B cell (primary cell): ENCODE measurements at places on chromosomes 11 and 22.

- DNase-seq = no peak
These were observed 4.4 kb downstream of the SUSD2 start for GRCh38 chr22:24185501-24186351.

GRCh38 chr11:1121813-1122663 lies 35.7 kb upstream of the MUC5AC start:
- peak; percentile 3 for DNase-seq

- DNase-seq = no peak
These were observed 11.1 kb downstream of the RAPSN start for GRCh38 chr11:47437746-47438418.

DNA sequence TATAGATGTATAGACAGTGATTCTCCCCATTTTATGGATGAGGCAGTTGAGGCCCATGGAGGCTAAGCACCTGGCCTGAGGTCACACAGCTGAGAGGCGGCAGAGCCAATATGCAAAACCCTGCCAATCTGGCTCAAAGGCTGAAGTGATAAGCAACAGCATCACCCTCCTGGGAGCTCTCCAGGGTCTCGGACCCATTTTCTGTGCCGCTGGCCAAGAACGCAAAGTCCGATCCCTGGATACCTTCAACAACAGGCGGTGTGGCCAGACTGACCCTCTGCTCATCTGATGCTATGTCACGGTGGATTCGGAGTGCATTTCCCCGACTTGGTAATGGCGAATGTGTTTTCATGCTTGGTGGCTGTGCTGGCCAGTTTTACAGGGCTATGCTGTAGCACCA lies 595.0 kb downstream of the TBC1D22A start:
- no peak for DNase-seq

GRCh38 chr11:35142481-35143075 lies 3.6 kb downstream of the CD44 start:
- DNase-seq = peak; percentile 58

DNA sequence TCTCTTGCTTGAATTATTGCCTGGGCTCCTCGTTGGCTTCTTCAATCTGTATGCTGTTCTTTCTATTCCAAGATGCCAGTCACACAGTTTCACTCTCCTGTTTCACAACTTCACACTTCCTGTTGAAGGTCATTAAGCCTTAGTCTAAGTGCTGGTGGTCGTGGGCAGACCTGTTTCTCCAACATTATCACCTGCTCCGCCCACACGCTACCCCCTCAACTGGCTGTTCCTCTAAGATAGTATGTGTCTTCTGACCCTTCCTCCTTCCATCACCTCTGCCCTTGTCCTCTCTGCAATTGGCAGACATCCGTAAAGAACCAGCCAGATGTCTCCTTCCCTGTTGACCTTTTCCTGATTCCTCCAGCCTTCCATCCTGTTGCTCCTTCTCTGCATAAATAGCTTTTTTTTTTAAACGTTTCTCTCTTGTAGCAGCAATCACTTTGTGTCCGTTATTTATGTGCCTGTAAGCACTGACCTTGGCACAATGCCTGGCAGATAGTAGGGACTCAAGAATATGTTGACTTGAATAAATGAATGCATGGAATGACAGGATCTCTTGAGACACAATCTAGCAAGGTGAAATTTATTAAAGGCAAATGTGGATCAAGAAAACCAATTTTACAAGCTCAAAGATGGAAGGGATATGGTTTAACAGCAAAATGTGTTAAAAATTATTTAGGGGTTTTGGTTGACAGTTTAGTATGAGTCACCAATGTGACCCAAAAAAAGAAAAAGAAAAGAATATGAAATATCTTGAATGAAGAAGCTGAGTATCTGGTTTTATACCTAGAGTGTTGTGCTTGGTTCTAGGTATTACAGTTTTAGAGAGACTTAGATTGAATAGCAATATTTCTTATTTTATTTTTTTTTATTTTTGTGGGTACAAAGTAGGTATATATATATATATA lies 12.6 kb downstream of the DIXDC1 start:
- no peak for DNase-seq

GRCh38 chr22:20009018-20009491 lies 7.6 kb downstream of the ARVCF start:
- no peak for DNase-seq

DNA sequence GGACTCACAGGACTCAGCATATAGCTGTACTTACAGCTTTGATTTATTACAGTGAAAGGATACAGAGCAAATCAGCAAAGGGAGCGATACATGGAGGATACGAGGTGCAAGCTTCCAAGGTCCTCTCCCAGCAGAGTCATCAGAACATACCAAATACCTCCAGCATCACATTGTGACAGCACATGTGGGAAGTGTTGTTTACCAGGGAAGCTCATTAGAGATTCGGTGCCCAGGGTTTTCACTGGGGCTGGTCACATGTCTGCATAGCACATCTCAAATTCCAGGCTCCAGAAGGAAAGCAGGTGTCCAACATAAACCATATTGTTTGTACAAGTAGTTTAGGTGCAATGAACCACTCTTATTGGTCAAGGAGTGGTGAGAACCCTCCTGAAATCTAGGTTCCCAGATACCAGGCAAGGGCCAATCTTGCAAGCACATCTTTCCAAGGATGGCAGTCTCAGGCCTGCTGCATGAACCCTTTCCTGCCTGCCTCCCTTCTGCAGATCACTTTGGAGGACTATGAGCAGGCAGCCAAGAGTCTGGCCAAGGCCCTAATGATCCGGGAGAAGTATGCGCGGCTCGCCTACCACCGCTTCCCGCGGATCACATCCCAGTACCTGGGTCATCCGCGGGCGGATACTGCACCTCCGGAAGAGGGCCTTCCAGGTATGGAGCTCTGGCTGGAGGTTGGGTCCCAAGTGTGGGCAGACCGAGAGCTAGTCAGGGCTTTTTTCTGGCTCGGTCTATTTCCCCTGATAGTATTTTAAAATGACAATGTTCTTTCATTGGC lies 26.7 kb downstream of the AMPD3 start:
- no peak for DNase-seq

DNA sequence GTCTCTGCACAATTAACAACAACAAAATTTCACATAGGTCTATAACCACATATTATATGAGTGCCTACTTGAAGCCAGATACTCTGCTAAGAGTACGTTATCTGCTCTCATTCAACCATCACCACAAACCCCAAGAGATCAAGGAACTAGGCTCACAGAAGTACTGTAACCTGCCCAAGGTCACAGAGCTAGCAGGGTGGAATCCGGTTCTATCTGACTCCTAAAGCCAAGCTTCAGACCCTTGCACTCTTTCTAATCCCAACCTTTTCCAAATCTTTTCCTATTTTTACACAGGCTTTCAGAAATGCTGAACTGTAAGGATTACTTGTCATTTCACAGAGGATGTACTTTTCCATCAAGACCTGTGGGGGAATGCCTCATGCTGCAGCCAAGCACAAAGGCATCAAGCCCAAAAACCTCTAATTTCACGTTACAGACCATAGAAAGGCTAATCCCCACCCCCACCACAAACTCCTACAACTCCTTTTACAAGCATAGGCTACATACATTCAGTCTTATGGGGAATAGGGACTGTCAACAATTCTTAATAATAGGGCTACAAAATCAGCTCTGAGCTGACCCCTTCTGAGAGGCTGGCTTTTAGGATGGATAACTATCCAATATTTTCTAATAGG lies 927 bp downstream of the PRCP start:
- peak; percentile 64 for DNase-seq

DNA sequence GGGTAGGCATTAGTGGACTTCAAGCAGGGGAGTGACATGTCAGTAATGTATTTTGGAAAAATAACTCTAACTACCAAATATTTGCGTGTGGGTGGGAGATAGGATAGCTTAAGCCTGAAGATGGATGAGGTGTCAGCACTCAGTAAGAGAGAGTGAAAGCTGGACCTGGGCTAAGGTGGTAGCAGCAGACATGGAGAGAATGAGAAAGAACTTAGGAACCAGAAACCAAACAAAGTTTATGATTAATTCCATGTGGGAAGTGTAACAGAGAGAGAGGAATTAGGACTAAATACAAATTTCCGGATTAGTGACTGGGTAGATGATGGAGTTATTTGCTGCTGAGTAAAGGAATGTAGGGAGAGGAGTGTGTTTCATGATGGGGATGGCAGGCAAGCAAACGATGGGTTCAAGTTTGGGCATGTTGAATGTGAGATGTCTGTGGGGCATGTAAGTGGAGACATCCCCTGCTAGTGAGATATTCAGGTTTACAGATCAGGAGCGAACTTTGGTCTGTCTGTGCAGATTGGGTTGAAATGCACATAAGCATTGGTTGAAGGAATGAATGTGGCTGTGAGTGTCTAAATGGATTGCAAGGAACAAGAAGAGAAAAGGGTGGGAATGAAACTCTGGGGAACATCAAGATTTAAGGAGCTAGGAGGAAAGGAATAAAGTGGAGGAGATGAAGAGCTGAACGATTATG lies 185.6 kb upstream of the MTMR2 start:
- no peak for DNase-seq

GRCh38 chr11:115263799-115264656 lies 240.2 kb downstream of the CADM1 start:
- no peak for DNase-seq

GRCh38 chr11:129023968-129024676 lies 81.5 kb upstream of the TP53AIP1 start:
- no peak for DNase-seq

DNA sequence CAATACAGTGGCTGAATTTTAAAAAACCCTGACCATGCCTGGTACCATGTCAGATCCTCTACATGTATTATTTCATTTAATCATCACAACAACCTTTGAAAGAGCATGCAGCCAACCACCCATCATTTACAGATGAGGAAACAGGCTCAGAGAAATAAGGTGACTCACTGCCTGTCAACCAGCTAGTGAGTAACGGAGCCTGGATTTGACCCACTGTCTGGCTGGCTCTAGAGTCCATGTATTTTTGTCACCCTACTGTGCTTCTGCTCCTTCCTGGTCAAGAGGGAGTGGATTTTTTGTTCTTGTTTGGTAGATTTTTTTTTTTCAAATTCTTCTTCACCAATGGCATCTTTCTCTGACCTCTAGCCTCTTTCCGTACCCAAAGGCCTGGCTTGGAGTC lies 77.4 kb downstream of the CWC15 start:
- no peak for DNase-seq

GRCh38 chr11:129637473-129637872 lies 178.2 kb upstream of the TMEM45B start:
- no peak for DNase-seq

- no peak for DNase-seq
These were observed 14.0 kb upstream of the NECTIN1 start for GRCh38 chr11:119743006-119743405.

GRCh38 chr11:7906481-7906880 lies 24.6 kb downstream of the OR10A6 start:
- DNase-seq = no peak

DNA sequence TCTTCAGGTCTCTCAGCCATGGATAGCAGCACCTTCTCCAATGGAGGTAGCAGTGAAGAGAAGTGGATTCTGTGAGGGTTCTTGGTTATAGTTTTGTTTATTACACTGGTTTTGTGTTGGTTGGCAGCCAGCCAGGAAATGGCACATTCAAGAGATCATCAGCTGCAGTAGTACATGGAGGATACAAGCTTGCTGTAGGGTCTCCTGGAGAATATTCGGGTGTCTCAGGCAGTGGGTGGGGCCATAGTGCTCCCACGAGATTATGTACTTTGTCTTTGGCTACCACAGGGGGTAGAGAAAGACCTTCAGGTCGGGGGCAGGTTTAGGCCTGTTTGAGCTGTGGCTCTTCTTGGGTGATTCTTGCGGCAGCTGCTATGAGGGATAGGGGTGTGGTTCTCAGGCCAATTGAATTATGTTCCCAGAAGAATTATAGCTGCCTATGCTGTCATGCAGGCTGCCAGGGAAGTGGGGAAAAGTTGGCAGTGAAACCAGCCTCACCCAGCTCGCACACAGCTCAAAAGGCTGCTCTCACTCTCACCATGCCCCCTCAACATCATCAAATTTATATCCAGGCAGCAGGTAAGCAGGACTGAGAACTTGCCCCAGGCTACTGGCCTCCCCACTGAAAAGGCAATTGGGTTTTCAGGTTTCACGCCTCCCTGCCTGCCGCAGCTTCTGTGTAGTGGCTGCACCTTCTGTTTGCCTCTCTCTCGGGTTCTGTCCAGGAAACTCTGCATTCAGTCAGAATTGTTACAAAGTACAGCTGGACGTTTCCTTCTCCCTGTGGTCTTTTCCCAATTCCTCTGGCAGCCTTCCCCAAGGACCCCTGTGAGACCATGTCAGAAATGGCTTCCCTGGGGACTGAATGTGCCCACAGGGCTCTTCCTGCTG lies 435.5 kb downstream of the LUZP2 start:
- DNase-seq = no peak
